ENCODE measurements at places on chromosomes 5 and 9. TPM values are rescaled to one million over a fixed set of nuclear protein-coding genes. Genes with fewer than 3 reads are reported as not detected.

ANKRD20A1 gene
- total RNA-seq = not detected

GRCh38 chr9:1231998-1232919, 182.1 kb downstream of the DMRT2 start:
- peak; percentile 70 for DNase-seq

- no peak for DNase-seq
Measured at GRCh38 chr9:134376386-134377142, 50.3 kb downstream of the RXRA start.

DNA sequence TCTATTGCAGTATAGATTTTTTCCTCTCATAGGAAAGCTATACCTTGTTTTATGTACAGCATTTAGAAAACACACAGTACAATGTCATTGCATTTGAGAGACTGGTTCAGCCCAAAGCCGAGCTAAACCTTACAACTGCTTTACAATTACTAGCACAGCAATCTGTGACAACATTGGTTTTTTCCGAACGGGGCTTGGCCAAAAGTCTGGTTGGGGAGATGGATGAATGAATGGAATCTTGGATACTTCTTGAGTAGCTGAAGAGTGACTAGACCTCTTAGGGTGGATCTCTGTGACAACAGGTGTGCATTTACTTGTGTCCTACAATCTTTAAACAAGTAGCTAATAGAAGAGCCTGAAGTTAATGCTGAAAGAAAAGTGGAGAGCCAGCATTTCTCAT, 1.2 kb downstream of the SGCD start:
- DNase-seq = peak; percentile 79
